DMS 273 treated with DMSO at 0.1 percent for 48 hours (cell line): ENCODE measurements at places on chromosomes 12 and 14.
A peak's percentile ranks its signal among the peaks of the same experiment; 100 is the strongest.

DNA sequence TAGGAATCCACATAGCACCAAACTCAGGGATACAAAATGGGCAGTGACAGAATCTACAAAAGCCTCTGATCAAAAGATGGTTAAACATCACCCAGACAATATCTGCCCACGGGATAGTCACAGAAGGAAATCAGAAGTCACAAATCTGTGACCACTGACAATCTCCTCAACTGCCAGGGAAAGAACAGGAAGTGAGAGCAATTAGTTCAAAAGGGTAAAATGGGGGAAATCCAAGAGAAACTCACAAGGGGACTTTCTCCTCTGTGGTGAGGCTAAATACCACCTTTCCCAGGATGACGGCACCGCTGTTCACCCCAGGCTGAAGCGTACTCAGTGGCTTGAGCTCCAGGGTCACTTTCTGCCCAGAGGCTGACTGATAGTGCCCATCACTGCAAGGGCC is 10.7 kb downstream of the TTC5 start:
- no peak for DNase-seq

DNA sequence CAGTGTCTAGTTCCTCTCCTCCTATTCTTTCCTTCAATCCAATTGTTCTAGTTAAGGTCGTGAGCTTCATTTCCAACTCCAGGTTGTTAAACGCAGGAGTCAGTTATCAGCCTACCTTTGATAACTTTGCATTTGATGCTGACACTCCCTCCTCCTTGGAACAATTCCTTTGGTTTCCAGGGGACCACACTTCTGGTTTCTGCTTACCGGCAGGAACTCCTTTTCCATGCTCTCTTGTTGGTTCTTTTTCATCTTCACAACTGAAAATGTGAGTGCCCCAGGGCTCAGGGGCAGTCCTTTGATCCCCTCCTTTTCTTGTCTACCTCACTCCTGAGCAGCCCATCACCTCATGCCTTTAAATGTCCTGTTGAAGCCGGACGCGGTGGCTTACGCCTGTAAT is 5.0 kb downstream of the EEF1AKMT3 start:
- no peak for DNase-seq

DNA sequence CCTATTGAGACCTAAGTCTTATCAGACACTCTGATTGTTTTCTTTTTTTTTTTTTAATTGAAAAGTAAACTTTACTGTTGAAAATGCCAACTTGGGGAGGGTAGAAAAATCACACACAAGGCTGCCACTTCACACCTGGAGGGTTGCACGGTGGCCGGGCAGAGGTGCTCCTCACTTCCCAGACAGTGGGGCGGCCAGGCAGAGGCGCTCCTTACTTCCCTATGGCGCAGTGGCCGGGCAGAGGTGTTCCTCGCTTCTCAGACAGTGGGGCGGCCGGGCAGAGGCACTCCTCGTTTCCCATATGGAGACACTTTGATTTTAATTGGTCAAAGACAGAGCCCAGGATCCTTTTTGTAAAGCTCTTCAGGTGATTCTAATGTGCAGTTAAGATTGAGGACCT is 399.3 kb downstream of the TMTC2 start:
- DNase-seq, result no peak

DNA sequence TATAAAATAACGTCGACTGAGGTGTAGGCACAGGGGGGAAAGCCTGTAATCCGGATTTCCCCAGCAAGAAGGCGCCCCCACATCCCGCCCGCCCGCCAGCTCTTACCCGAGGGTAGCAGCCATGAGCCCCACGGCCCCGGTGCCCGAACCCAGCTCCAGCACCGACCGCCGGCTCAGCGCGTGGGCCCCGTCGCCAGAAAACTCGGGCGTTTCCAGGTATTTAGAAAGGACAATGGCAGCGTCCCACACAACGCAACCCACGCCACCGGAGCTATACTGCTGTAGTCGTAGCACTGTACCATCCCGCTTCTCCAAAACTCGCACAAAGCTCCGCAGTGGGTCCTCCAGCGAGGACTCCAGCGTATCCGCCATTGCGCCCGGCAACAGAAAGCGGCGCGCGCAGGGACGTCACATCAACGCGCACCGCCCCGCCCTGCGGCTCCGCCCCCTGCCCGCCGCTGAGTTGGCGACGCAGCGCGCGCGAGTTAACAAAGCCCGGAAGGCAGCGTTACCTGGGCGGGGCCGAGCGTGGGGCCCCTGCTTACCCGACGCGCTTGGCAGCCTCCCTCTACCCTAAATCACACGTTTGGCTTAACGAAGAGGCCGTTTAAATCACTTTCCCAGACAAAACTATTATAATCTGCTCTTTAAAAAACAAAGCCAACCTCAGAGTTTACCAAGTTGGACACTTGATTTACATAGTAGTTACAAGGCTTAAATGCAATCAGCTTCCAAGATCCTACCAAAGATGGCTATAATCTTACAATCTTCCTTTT is at the start of gene VCPKMT:
VCPKMT (minus strand) TSS at position 392 of the 776 bp plus-strand sequence; CDS start at position 372, 20 bp downstream.
- DNase-seq, result peak; percentile 83

GRCh38 chr12:92570056-92570753 is 132.6 kb upstream of the PLEKHG7 start:
- DNase-seq, result peak; percentile 24

DNA sequence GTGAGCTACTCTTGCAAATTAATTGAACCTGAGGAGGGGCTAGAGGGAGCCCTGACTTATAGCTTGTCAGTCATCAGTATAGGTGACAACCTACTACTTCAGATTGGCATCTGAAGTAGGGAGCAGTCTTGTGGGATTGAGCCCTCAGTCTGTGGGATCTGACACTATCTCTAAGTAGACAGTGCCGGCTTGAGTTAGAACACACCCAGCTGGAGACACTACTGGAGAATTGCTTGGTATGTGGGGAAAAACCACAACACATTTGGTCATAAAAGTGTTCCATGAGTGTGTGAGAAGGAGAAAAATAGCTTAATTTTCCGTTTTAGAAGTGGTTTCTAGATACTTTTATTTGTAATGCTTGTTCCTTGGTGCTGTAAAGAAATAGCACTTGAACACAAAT is 30.5 kb upstream of the DDHD1 start:
- no peak for DNase-seq

DNA sequence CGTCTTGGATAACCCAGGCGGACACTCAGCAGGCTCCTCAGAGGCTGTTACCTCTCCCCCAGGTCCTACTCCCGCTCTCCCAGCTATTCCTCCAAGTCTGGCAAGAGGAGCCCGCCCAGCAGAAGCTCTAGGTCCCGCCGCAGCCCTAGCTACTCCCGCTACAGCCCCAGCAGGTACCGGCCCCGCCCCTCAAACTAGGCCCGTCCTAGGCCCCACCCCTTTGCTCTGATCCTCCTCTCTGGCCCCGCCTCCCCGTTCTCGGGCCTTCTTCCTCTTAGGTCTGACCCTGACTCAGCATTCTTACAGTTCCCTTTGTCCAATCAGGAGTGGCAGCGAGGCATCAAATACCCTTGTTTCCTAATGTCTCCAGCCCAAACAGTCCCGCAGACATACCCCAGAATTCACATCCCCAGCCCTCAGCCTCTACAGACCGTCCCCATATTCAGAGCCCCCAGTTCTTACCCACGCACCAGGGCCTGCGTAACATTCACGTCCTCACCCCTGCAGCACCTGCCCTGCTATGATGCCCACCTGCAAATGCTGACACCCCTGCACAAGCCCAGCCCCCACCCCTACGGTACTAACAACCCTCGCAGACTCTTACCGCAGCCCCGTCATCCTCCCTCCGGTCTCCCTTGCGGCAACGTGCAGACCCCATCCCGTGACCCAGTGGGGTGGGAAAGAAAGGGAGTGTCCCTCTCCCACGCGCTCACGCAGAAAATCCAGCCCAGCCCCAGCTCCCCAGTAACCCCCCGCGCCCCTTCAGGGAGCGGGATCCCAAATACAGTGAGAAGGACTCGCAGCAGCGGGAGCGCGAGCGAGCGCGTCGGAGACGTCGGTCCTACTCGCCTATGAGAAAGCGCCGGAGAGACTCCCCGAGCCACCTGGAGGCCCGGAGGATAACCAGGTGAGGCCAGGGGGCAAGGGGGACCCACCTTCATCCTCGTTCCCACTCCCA is 25.0 kb upstream of the HSPB8 start:
- no peak for DNase-seq

DNA sequence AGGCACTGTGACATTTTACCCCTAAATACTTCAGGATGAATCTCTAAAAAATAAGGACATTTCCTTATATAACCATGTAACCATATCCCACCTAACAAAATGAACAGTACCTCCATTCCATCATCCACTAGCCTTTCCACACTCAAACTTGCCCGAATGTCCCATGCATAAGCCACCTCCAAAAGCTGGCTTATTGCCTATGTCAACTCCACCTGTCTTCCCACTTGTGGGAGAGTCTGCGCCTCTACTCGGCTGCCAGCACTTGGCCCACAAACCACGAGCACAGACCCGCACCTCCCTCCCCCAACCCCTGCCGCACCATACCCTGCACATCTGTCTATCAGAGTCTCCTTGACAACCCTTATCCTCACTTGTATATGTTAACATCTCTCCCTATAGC is 165.8 kb downstream of the CALM1 start:
- DNase-seq, result no peak

GRCh38 chr14:64465831-64466554 is 694 bp downstream of the AKAP5 start:
- no peak for DNase-seq

DNA sequence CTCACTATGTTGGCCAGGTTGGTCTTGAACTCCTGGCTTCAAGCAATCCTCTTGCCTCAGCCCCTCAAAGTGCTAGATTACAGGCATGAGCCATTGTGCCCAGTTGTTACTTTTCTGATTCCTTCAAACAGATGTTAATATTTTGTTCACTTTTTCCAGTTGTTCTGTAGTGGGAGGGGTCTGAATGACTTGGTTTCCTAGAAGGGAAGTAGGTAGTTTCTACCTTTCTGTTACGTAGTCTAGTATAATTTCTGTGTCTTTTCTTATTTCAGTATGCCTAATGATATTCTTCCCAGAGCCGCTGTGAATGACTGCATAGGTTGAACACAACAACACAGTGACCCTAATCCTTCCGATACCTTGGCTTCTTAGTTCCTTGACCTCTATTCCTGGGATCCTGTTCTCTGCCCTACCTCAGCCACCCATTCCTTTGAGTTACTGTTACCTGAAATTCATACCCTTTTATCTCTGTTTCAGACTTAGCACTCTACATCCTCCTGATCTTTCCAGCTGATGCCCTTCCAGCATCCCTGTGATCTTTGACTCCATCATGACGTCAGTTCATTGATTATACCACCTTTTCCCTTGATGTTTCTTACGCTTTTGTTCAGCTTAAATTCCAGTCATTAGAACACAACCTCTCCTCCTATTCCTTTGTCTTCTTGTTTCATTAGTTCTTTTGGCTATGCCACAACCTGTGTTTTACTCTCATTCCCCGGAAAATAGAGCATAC is 33.3 kb downstream of the RCOR1 start:
- no peak for DNase-seq

GRCh38 chr12:123059500-123059899 is 79.0 kb downstream of the ARL6IP4 start:
- DNase-seq, result no peak
